ENCODE measurements at places on chromosomes 1 and 21.

DNA sequence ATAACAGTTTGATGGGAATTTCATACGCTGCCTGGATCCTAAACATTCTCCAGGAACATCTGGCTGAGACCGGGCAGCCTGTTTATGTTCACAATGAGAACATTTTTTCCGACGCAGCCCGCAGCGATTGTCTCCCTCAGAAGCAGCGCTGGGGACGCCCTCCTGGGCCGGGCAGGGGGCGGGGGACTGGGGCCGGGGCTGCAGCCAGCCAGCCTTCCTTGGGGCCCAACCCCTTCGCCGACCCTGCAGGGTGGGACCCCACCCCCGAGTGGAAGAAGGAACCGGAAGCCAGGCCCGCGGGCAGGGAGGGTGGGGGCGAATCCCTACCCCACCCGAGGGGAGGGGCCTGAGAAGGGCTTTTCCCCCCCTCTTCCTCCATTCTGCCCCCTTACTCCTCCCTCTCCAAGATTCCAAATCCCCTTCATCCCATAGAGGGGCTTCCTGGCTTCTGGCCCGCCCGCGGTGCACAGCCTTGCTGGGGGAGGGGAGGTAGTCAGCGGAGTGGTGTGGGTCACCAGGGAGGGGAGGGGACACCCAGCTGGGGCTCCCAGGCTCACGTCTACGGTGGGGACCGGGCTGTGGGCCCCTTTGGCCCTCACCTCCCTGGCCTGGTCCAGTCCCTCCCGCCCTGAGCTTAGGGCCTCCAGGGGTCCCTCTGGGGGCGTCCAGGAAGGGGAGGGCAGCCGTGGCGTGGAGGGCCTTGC is 60.6 kb downstream of the WNT9A start:
- DNase-seq = no peak

- DNase-seq = no peak
Observed at GRCh38 chr1:205128050-205128449, 6.3 kb upstream of the RBBP5 start.

GRCh38 chr1:20271498-20272400 is 18.9 kb upstream of the VWA5B1 start:
- no peak for DNase-seq

DNA sequence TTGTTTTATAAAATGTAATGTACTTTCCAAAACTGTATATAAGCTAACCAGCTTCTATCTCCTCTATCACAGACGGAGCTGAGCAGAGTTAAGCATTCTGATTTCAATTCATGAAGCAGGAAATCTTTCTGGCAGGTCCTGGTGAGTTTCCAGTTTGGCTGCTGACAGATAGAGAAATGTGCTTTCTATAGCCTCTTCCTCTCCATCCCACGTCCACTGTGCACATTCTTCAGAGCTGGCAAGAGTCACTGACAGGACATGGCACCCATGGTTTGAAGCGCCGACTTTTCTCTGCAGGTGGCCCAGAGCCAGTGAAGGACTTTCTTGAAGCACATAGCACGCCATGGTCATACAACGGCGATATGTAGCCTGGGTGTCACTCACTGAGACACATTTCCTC is 52.3 kb upstream of the POU2F1 start:
- no peak for DNase-seq

DNA sequence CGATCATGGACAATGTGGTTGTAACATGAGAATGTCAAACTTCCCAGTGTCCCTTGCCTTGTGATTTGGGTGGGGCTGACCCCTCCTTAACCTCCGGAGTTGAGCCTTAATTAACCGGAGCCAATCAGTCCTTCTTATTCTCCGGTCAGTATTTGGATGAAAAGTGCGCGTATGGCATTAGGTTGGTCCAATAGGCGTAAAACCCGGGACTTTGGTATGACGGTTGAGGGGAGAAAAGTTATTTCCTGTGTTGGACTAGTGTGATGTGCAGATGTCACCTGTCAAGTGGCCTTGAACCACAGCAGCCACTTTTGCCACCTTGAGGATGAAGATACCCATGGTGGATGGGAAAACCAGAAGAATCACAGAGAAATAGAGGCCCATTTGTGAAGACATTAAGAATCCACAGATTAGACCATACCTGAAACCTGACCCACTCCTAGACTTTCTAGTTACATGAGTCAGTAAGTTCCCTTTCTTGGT is 5.1 kb downstream of the PAFAH2 start:
- DNase-seq = no peak

- no peak for DNase-seq
Observed at GRCh38 chr1:167582064-167582463, 28.5 kb upstream of the CREG1 start.

DNA sequence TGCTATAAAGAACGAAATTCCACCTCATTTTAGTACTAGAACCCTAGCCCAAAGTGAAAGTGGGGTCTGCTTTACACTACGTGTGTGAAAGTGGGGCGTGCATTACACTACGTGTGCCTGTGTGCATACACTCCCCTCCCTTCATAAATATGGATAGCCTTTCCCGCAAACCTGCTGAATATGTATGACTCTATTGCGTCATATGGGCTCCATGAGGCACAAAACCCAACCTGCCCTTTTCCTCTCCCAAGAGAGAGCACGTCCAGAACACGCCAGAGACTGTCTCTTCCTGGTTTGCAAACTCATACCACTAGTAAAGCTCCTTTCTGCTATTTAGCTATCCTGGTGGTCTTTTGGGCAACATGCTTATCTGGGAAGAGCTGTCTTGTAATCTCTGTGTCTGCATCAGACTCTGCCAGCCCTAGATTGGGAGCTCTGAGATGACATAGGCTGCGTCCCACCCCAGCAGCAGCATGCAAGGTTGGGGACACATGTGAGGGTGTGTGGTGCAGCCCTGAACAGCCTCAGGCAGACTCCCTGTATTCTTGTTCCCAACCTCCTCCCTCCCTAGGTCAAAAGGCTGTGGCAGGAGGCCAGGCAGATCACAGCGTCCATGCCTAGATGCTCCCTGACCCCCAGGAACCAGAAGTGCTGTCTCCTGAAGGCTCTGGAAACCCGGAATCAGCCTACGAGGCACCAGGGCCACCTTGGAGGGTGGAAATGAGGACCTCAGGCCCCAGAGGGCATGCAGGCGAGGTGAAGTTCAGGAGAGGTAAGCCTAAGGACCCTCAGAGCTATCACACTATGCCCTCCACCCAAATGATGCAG is 12.3 kb upstream of the PADI1 start:
- no peak for DNase-seq

DNA sequence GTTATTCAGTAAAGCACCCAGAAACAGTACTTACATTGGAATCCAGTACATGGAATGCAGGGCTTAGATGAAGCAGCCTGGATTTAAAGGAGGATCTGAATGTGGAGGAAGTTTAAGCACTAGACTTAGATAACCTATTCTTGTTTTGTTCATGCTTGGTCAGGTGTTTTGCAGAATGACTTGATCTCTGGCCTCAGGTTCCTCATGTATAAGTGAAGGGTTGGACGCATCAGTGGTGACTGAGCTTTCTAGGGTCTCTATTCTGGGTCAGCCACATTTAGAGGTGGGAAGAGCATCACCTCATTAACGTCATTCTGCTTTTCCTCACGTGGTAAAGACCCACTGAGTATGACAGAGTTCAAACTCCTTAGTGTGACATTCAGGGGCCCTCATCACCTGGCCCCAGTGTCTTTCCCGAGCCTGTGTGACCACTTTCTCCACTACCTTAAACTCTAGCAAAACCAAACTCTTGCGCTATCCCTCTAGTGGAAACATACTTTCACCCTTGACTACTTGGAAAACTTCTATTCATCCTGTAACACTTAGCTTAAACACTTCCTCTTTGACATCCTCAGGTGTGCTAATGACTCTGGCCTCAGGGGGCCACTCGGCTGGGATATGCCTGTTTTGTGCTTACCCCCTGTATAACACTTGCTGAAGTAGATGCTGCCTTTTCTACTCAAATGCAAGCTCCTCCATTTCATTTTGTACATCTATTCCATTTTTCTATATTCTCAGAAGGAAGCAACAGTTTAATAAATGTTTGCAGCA is 871 bp upstream of the ERICH3 start:
- no peak for DNase-seq

DNA sequence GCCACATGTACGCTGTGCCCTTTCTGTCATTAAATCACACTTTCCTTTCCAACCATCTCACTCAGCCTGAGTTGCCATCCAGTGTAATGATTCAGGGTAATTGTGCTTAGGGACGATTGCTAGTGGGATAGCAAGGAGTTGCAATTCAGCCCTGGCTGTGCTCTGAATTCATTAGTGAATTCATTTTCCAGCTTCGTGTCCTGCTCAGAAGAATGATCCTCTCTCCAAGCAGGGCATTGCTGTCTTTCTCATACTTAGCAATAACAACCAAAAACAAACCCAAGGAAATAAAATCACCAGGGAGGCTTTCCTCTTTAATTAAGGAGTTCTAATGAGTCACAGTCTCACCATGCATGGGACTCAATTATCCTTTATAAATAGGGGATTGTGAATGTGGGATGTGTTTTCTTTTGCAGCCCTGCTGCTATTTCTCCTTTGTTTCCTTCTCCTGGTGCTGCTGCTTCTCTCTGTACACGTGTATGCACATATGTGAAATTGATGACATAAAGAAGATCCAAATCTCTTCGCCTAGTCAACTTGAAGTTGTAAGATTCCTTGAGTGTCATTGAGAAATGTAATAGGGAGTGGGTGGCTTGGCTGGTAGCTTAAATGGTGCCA is 167.0 kb downstream of the TSEN15 start:
- DNase-seq = no peak

DNA sequence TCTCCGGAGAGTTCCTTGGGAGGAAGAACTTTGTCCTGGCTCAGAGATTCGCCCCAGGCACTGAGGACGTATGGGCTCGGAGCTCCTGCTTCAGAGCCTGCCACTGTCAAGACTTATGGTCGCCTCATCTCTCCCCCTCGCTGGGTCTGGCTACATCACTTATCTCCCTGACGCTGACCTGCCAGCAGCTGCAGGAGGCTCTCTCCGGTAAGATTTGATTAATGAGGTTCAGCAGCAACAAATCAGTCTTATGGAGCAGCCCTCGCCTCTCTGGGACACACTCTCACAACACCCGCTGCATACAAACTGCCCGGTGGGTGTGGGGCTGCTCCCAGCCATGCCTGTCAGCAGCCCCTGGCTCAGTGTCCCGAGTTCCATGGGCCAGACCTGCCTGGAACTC is 297.8 kb downstream of the RRAGC start:
- DNase-seq = no peak

DNA sequence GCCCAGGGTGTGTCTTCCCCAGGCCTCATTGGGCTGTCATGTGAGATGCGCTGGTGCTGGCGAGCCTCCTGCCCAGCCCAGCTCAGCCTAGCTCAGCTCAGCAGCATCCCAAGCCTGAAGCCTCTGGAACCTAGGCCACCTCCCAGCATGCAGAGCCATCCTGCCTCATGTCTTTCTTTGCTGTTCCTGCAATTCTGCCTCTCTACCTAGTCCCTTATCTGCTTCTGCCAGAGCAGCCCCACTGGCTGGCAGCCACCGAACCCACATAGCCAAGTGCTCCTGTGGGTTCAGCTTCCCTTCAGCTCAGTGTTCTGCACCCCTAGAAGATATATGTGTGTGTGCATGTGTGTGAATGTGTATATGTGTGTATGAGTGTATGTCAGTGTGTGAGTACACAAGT is 291.5 kb upstream of the VAMP3 start:
- DNase-seq = no peak

All from C1 segment of cervical spinal cord (tissue), 14 donors.